ENCODE measurements at places on chromosomes 5 and 9.

DNA sequence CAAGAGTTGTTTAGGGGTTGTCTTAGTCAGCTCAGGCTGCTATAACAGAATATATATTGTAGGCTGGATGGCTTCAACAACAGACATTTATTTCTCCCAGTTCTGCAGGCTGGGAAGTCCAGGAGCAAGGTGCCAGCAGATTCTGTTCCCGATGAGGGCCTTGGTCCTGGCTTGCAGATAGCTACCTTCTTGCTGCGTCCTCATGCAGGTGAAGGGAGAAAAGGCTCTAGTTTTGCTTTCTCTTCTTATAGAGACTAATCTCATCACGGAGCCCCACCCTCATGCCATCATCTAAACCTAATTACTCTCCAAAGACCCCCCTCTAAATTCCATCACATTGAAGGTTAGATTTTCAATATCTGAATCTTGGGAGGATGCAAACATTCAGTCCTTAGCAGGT, 246.0 kb upstream of the ANKRD55 start:
- DNase-seq: no peak

GRCh38 chr5:41788941-41789368, 81.3 kb downstream of the OXCT1 start:
- no peak for DNase-seq

- no peak for DNase-seq
Observed at GRCh38 chr9:120331913-120332312, 248.1 kb downstream of the CDK5RAP2 start.

DNA sequence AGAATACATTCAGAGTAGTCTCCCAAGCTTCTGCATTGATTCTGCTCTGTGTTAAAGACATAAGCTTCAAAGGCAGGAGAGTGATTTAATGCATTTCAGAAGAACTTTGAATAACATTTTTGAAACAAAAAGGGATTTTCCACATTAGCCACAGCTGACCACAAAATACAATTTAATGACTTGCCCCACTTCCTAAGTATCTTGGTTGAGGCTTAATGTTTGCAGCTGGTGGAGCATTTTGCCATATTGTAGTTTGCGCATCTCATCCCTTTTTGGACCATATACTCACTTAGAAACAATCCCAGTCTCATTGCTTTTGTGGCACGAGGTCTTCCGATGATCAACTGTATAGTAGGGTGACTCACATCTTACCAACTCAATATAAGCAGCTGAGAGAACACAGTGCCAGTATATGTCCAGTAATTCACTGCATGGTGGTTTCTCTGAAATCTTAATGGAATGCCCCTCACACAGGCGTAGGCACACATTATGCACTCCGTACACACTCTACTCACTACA, 455.8 kb upstream of the PTGER4 start:
- DNase-seq: peak; percentile 55

GRCh38 chr9:98178874-98179850, 13.3 kb downstream of the CORO2A start:
- no peak for DNase-seq

GRCh38 chr5:96628406-96628805, 33.8 kb upstream of the CAST start:
- no peak for DNase-seq

DNA sequence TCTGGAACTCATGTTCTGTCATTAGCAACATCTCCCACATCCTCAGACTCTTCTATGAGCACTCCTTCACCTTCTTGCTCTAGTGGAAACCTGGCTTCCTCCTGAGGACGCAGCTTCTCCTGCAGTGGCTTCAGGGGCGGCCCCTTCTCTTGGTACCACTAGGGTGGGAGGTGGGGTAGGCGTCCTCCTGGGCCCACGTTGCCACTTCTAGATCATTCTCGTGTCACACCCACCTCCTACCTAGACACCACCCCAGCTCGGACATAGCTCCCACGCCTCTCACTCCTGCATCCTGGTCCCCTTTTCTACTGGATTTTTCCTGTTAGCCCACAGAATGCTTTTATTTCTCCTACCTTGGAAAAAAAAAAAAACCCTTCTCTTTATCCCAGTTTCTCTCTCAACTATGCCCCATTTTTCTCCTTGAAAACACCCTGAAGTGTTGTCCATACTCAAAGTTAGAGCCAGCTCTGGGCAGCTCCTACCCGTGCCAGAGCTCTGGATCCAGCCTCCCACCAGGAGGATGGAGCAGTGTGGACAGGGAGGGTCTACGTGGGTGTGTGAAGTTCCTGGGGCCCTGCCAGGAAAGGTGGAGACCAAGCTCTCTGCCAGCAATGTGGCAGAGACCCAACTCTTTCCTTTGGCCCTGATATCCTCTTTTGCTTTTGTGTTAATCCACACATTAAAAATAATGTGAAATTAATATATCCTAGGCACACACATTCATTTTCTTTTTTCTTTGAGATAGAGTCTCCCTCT, 179.2 kb downstream of the HSPA4 start:
- no peak for DNase-seq

- no peak for DNase-seq
Observed at GRCh38 chr9:37301042-37301853, 121.2 kb upstream of the GRHPR start.

- DNase-seq: no peak
Observed at GRCh38 chr9:7104625-7105024, 346.9 kb downstream of the KDM4C start.

- no peak for DNase-seq
Observed at GRCh38 chr5:115440782-115441451, 103.7 kb downstream of the FEM1C start.

- no peak for DNase-seq
Observed at GRCh38 chr5:82296929-82297328, 18.8 kb upstream of the RPS23 start.

GRCh38 chr5:57407391-57407790, 75.2 kb downstream of the ACTBL2 start:
- DNase-seq: no peak

DNA sequence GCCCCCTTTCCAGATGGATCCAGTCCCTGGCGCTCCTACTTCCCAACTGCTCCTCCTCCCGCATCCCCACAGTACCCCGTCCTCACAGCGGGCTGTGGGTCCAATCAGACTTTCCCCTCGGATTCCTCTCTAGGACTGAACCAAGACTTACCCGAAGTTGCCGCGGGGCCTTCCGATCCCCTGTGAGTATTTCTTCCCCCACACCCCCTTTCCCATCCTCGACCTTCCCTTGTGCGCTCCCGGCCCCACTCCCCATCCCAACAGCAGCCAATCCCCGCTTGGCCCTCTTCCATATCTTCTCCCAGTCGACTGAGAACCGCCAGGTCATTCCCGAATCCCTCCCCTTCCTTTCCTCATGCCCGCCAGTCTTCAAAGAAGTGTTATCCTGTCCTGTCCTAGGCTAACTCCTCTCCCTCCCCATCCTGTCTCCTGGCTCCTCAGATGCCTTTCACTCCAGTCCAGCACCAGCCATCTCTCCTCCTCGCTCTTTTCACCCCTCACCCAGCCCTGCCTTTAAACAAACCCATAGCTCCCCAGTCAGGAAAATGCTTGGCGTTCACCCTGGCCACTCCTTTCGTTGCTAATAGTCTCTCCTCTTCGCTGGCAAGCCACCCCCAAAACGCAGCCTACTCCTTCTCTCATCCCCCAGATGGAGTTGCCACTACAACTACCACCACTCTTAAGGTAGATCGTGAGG, 646 bp downstream of the SWI5 start:
- no peak for DNase-seq

DNA sequence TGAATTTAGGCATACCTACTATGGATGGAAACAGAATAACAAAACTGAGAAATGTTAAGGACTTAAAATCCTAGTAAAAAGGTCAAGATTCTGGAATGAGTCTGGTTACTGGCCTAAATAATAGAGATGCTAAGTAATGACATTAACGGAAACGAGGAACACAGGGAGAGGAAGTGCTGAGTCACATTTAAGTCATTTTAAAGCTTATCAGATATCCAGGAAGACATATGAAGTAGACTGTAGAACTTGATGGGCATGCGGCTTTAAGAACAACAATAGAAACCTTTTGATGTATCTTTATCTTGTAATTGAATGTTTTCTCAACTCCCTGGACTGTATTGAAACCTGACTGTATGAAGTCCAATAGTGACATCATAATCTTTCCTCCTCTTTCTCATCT, 1251.4 kb upstream of the CDH6 start:
- DNase-seq: no peak

DNA sequence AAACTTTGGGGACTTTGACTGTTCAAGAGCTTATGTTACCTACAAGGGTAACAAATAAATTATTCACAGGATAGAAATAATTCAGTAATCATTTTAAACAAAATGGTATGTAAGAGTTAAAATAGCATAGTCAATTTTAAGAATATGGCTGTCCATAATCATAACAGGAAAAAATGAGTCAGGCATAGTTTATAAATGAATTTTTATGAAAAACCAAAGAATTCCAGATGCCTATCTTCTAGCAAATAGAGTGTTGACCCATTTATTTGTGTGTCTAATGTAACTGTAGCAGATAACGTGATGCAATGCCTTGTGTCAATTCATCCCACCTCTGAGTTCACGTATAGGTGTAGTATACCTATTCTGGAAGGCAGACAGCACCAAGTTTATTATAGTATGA, 169.7 kb upstream of the CDH9 start:
- DNase-seq: no peak

- no peak for DNase-seq
Observed at GRCh38 chr5:6162175-6162574, 216.2 kb downstream of the MED10 start.

DNA sequence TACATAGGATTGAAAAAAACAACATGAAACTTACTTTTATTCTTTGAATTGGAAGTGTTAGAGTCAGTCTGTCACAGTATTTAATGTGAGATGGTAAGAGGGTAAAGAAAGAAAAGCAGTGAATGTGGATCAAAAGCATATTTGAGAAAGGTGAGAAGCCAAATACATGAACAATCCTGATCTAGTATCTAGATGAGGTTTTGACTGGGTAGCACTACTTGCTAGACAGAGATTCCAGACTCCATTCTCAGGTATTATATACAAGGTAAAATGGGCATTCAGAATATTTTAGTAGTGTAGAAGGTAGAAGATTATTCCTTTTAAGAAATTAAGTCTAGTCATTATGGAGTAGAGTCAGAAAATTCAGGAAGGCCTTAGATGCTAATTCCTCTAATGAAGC, 62.2 kb downstream of the SLC38A9 start:
- no peak for DNase-seq

GRCh38 chr5:69033690-69034089, 60.1 kb upstream of the SLC30A5 start:
- no peak for DNase-seq

- no peak for DNase-seq
Observed at GRCh38 chr9:78031444-78031892, at the start of gene GNAQ. Gene GNAQ, minus strand, starts transcription at chr9:78031811. Its CDS starts 576 bp downstream, at chr9:78031235.

DNA sequence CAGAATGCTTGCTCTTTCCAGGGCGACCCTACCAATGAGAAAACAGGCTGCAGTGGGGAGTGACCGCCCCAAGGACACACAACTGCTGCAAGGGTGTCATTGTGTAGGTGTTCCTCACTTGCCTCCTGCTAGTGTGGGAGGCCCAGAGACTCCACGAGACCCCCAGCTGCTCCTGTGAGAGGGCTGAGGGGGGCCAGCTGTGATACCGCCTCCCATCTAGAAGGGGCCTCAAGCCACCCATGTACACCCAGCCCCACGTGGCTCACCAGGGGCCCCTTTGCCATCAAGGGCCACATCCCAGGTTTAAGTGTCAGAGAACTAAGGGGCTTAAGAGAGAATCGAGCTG, 1.3 kb upstream of the ASS1 start:
- DNase-seq: no peak

- DNase-seq: peak; percentile 38
Observed at GRCh38 chr5:73853091-73853490, 227.1 kb downstream of the ARHGEF28 start.

- no peak for DNase-seq
Observed at GRCh38 chr5:50447228-50447627, 6.1 kb upstream of the EMB start.

GRCh38 chr9:4667681-4668080, 1.4 kb upstream of the SPATA6L start:
- no peak for DNase-seq

- no peak for DNase-seq
Observed at GRCh38 chr5:81363093-81363871, 30.7 kb downstream of the ACOT12 start.

DNA sequence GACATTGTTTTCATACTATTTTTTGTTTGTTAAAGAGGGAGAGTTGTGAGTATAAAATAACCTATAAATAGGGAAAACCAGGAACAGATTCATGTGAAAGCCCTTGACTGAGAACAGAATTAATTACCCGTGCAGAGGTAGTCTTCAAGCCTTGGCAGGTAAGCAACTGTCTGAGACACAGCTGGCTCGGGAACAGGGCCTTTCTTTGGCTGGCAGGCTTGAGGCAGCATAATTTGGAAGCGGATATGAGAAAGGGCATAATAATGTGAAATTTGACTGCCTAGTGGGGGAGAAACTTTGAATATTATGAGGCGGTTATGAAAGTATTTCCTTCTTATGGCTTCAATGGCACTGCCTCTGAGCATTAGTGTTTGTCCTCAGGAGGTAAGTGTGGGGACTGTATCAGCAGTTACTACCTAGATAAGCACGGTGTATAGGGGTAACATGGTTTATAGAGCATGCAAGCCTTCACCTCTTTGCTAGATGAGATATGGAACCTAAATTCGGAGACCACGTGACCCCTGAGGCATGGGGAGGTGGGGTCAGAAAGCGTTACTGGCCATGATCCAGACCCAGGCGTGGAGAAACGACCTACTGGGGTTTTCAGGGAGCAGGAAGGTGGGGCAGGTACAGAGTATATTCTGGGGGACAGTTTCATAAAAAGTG, 210.2 kb upstream of the GAS1 start:
- no peak for DNase-seq

- no peak for DNase-seq
Observed at GRCh38 chr5:113081091-113081839, 104.7 kb downstream of the DCP2 start.

GRCh38 chr5:38341056-38341455, 82.7 kb downstream of the EGFLAM start:
- DNase-seq: no peak

DNA sequence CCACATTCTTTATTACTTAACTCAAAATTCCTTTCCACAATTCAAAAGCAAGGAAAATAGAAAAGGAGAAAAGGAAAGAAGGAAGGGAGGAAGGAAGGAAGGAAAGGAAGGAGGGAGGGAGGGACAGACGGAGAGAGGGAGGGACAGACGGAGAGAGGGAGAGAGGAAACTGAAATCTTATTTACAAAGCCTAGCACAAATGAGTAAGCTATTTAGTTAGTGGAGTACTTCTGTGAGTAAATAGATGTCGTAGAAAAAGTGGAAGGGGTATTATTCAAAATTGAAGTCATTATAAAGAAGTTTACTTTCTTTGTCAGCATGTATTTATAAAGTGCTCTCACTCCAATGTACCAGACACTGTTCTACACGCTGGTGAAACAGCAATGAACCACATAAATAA, 177.9 kb downstream of the CETN3 start:
- DNase-seq: no peak

GRCh38 chr5:187617-188451, 3.5 kb upstream of the LRRC14B start:
- no peak for DNase-seq

- DNase-seq: no peak
Observed at GRCh38 chr5:115992848-115993350, 30.6 kb downstream of the LVRN start.

GRCh38 chr9:128250839-128251731, 24.7 kb downstream of the GOLGA2 start:
- no peak for DNase-seq
